ENCODE measurements at places on chromosomes 6 and 20.

DNA sequence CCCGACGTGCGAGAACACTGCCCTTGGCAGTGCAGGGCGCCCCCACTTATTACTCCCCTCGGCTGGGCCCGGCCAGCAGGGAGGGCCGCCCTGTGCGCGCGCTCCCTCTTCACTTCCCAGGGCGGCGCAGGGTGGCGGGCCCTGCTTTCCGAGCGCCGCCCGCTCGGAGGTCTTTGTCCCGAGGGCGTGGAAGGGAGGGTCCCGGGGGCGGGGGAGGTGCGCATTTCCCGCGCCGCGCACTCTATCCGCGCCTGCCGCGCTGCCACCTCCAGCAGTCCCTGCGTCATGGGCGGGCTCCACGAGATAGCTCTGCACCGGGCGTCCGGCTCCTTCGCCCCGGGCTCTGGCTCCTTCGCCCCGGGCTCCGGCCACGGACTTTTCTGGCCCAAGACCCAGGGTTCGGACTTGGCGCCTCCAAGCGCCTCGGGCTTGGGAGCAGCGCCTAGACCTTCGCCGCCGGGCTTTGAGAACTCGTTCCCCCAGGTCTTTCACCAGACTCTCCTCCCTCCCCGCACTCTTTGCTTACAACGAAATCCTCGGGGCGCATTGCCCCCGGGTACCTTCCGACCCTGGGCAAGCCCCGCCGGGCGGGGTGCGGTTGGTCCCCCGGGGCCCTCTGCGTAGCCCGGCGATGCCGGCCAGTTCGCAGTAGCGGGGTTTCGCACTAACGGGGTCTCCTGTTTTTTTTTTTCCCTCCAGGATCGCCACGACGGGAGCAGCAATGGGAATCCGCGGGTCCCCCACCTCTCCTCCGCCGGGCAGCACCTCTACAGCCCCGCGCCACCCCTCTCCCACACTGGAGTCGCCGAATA, 1.6 kb downstream of the TFAP2C start:
- DNase-seq: no peak

DNA sequence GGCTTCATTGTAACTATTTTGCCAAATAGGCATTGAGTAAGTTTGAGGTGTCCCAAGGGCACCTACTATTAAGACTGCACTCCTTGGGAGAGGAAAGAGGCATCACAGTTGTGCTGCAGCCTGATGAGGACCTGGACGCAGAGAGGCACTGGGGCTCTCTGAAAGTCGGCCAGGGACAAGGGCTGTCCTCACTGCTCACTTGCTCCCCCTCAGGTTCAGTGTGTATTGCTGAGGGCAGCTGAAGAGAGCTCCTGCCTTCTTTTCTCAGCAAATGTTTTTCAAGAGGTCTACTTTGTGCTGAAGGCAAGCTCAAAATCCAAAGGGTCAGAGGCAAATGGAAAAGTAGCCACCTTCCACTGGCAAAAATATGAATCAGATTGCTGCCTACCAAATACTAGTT, 331.8 kb downstream of the RIMS1 start:
- no peak for DNase-seq

DNA sequence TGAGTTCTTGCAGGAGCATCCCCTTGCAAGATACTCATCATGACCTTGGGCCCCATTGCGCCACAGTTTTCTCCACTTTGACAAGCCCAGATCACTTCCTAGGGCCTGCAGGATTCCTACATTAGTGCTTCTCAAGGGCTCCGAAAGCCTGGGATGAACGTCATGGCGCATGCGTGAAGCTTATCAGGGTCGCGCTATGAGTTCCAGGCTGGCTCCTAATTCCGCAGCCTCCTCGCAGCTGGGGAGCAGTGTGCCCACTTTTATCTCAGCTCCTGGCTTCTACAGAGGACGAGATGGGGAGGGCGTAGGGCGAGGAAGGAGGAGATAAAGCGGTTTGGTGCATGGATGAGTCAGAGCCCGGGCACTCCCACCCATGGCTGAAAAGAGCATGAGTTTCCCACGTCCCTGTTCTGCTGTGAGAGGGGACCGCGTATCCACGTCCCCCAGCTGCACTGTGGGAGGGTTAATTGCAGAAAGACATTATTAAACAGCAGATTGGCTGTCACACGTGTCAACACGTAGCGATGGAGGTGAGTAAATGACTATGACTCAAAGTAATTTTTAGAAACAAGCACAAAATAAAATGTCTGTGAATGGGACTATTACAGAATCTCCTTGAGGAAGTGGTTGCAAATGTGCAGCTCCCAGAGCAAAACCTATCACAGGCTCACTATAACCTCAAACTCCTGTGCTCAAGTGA, 72.9 kb upstream of the DSP start:
- DNase-seq: peak; percentile 20

- no peak for DNase-seq
Observed at GRCh38 chr6:40328386-40328985, 258.7 kb downstream of the LRFN2 start.

DNA sequence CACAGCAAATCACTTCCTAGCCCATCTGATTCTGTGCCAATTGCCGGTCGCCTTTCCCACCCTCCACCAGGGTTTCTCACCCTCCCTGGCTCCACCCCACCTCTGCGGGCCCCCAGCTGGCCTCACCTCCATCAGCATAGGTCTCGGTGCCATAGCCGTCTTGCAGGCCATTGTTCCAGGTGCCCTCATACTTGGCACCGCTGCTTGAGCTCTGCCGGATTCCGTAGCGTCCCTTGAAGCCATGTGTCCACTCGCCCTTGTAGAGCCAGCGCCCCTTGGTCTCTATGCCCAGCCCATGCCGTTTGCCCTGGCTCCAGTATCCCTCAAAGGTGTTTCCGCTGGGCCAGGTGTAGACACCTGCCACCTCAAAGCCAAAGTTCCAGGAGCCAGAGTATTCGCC, 787 bp downstream of the JPH2 start:
- DNase-seq: no peak

DNA sequence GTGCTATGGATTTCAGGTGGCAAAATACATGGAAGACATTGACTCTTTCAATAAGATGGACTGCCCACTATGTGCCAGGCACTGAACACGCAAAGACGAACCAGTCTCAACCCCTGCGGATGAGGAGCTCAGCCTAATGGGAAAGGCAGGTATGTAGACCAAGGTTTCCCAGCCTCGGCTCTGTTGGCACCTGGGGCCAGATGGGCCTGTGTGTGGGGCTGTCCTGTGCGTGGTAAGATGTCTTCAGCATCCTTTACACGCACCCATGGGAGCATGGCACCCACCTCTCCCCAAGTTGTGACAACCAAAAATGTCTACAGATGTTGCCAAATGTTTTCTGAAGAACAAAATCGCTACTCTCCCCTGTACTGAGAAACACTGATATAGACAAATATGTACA, 82.6 kb upstream of the FOXQ1 start:
- no peak for DNase-seq

GRCh38 chr6:145367149-145367548, 368.2 kb downstream of the EPM2A start:
- no peak for DNase-seq

DNA sequence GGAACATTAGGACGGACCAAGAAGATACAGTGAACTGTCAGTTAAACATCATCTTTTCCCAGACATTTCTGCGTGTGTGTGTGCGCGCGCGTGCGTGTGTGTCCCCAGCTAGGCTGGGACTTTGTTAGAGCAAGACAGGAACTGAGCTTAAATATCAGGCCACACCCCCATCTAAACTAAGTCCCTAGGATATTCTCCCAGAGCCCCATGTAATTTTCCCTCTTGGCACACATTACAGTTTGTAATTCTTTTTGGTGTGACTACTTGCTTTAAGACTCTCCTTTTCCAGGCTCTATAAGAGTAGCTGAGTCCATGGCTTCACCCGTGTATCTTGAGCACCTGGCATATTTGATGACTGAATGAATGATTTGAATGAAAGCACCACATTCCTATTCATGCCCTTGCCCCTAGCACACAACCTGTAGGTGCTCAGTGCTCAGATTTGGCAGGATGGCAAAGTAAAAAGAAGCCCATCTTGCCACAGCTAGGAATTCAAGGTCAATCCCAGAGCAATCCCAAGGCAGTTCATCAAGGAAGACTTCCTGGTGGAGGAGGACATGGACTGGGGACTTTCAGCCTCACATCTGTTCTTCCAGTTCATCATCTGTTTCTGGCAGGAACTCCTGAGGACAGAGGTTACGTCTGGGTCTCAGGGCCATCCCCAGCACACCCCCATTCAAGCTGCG, 69.2 kb downstream of the MRPL14 start:
- DNase-seq: no peak

- peak; percentile 95 for DNase-seq
Observed at GRCh38 chr6:132131758-132132157, 180.6 kb upstream of the CCN2 start.

DNA sequence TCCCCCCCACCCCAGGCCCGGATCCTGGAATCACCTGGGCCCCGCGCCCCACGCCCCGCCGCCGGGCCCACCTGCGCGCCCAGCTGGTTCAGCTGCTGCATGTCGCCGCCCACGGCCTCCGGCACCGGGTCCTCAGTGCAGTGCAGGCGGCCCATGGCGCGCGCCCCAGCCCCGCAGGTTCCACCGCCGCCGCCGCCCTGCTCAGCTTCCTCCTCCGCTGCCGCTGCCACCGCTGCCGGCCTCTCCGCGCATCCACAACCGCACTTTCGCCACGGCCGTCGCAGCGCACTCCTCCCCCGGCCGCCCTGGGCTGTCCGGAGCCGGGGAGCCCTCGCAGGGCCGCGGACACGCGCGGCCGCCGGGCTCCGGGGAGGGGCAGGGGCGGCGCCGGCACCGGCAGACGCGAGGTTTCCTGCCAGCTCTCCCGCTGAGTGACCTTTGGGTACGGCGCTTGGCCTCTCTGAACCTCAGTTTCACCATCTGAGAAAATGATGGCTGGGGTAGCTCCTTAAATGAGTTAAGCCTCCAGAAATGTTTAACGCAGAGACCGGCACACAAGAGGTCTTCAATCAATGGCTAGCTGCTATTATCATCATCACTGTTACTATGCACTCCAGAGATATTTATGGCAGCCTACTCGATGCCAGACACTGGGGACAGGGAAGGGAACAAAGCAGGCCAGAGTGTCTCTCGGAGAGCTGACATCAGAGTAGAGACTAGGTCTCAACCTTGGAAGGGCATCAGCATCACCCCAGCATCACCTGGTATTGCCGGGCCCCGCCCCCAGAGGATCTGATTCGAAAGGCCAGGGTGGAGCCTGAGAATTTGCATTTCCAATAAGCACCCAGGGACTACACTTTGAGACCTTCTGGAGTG, at the start of gene COMMD7:
COMMD7 (minus strand) TSS at position 231 of the 876 bp plus-strand sequence; CDS start at position 155, 76 bp downstream.
- DNase-seq: no peak

DNA sequence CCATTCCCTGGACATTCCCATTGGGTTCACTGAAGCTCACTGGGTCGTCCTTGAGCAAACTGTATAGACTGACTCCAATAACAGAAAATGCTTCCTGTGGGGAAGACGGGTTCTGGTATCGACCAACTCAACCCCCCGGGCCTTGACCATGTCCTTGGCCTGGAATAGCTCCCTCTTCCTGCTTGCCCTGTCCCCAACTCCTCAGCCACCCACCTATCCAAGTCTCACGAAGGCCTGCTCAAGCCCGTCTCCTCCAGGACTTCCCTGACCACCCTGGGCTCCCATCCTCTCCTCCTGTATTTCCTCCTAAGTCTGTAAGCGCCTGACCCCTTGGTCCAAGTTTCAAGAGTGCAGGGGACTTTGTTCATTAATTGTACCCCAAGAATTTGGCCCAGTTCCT, 2.8 kb upstream of the HMGA1 start:
- no peak for DNase-seq

DNA sequence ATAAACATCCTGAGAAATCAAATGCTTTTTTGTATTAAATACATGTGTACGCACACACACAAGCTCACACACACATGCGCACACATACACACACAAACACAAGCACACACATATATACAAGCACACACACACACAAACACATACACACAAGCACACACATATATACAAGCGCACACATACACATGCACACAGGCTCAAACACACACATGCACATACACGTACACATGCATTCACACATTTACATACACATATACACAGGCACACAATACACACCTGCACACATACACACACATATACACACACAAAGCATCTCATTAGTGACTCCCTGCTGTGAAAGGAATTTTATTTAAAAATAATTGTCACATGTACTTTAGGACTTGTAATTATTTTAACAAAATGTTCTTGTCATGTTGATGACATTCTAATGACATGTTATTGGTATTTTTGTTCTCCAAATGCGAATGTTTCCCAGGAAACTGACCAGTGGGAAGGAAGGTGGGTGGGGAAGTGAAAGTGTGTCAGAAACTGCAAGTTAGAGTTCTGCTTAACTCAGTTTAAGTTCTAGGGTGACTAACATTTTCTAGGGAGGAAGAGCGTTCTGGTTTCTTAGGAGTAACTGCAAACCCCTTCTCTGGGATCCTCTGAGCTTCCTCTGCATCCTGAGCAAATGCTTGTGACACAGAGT, 113.9 kb upstream of the ZNF217 start:
- peak; percentile 33 for DNase-seq

- DNase-seq: no peak
Observed at GRCh38 chr20:45780159-45780558, 11.5 kb downstream of the WFDC3 start.

- no peak for DNase-seq
Observed at GRCh38 chr6:143775336-143775735, 67.8 kb upstream of the LTV1 start.

GRCh38 chr6:155968921-155969320, 513.3 kb upstream of the NOX3 start:
- no peak for DNase-seq

- no peak for DNase-seq
Observed at GRCh38 chr6:160065200-160065599, 56.4 kb upstream of the SLC22A1 start.

DNA sequence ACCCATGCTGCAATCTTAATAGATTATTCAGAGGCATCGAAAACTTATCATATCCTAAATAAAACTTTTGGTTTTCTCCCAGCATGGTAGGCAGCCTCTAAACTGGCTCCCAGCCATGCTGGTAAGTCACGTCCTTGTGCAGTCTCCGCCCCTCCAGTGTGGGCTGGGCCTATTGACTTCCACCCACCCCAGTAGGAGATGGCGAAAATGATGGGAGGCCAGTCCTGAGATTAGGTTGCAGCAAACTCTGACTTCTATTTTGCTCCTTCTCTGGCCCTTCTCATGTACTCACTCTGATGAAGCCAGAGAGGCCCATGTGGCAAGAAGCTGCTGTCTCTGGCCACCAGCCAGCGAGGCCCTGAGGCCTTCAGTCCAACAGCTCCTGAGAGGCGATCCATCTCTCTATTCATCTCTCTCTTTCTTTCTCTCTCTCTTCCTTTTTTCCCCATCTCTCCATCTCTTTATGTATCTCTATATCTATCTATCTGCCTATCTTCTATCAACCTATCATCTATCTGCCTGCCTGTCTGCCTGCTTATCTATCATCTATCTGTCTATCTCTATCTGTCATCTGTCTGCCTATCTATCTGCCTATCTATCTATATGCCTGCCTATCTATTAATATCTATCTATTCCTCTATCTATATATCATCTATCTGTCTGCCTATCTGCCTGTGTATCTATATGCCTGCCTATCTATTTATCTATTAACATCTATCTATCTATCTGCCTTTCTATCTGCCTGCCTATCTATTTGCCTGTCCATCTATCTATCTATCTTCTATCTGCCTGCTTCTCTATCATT, 52.7 kb upstream of the STX16 start:
- DNase-seq: no peak

GRCh38 chr20:44858606-44859360, 26.7 kb upstream of the YWHAB start:
- no peak for DNase-seq

All from HS-27A (cell line).